ENCODE measurements at places on chromosomes 2 and 18. TPM values are rescaled to one million over a fixed set of nuclear protein-coding genes. Genes with fewer than 3 reads are reported as not detected.
A peak's percentile ranks its signal among the peaks of the same experiment; 100 is the strongest.

OSBPL6 gene
- total RNA-seq: 3.1 TPM

DNA sequence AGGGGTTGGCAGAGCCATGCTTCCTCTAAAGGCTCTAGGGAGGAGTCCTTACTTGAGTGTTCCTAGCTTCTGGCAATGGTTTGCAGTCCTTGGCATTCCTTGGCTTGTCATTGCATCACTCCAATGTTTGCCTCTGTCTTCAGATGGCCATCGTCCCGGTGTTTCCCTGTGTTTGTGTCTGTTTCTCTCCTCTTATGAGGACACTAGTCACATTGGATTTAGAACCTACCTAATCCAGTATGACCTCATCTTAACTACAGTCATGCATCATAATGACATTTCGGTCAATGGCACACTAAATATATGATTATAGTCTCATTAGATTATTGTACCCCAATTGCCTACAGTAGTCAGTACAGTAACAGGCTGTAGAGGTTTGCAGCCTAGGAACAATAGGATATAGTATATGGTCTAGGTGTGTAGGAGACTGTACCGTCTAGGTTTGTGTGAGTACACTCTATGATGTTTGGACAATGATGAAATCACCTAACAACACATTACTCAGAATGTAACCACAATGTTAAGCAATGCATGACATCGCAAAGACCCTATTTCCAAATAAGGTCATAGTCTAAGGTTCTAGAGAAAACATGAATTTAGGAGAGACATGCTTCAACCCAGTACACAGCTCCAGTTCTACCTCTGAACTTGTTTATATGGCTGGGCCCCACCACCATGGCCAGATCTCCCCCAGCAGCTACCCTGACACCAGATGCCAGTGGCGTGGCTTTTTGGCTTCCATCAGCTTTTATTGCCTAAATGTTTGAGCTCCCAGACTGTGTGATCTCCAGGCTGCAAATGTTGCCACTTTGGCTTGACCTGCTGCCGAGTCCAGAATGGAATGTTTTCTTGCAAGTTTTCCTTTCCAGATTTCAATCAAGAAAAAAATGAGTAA is 22.1 kb downstream of the SRD5A2 start:
- peak; percentile 66 for DNase-seq

SPP2 gene
- total RNA-seq: not detected

GRCh38 chr2:27461118-27461517 is 18.9 kb downstream of the KRTCAP3 start:
- DNase-seq: no peak

GREB1 gene
- total RNA-seq: 0.07 TPM

DNA sequence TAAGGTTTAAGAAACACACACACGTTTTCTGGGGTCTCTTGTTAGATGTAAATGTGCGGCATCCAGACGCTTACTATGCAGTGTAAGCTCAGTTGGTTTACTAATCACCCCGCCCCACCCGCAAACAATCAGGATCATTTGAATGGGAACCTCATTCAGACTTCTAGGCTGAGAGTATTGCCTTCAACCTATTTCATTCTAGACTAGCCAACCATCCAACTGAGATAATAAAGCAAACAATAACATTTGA is 1.3 kb upstream of the FIGN start:
- no peak for DNase-seq

- DNase-seq: no peak
These were observed 663 bp downstream of the C2orf49 start for GRCh38 chr2:105338020-105338385.

CGREF1 gene
- total RNA-seq: 2.3 TPM

CCBE1 gene
- 3.3 TPM for total RNA-seq

- no peak for DNase-seq
These were observed 436 bp upstream of the SMYD1 start for GRCh38 chr2:88067189-88067588.

DNA sequence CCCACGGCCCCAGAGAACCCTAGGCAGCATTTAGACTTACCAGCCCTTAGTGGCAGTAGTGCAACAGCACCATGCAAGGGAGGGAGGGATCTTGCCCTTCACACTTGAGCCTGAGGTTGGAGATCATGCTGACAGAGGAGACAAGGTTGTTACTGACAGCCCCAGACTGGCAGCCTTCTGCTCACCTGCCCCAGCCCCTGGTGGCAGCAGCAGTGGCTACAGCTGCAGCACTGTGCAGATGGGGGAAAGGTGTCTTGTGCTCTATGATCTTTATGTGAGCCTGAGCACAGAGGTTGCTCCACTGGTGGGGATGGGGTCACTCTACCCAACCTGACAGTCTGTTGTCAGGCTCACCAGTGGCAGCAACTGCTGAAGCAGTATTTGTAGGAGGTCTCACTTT is 501.2 kb upstream of the LRRTM4 start:
- DNase-seq: no peak

- DNase-seq: no peak
These were observed 4.6 kb downstream of the MAP3K20 start for GRCh38 chr2:173079973-173080860.

DNA sequence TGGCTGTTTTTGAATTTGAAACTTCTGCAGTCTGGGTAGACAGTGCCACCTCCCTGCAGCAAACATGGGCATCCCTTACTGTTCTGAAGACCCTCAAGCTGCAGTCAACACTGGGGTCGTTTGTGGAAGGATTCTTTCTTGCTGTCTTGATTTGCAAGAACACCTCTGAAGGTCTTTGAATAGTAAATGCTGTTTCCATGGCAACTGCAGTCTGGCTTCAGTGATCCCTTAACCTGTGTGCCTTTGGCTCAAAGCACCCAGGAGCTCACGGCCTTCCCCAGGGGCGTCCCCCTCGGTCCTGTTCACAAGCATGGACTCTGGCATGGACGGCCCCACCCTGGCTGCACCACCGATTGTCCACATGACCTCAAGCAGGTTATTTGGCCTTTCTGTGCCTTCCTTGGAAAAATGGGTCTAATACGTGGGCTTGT is 38.3 kb downstream of the LRRFIP1 start:
- DNase-seq: no peak

DNA sequence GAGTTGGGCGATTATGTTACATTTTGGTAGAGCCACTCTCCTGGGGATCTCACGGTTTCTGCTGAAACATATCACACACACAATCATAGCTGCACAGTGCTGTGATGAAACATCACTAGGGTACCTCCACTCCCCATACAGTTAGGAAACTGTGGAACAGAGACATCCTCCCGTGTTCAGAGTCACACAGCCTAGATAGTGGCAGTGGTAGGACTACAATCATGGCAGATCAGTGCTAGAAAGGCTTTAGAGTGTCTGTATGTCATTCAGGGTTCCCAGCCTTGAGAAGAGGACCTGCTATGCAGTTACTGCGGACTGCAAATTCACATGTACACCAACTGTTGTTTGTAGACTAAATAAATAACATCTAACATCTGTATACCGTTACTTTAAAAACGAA is 210.3 kb upstream of the FOSL2 start:
- DNase-seq: no peak

DNA sequence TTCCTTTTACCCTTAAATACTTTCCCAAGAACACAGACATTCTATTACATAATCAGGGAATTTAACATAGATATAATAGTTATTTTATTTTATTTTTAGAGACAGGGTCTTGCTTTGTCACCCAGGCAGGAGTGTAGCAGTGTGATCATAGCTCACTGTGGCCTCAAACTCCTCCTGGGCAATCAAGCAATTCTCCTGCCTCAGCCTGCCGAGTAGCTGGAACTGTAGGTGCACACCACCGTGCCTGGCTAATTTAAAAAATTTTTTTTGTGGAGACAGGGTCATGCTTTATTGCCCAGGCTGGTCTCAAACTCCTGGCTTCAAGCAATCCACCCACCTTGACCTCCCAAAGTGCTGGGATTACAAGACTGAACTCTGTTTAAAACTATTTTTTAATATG is 45.6 kb downstream of the SLC4A1AP start:
- DNase-seq: no peak

DNA sequence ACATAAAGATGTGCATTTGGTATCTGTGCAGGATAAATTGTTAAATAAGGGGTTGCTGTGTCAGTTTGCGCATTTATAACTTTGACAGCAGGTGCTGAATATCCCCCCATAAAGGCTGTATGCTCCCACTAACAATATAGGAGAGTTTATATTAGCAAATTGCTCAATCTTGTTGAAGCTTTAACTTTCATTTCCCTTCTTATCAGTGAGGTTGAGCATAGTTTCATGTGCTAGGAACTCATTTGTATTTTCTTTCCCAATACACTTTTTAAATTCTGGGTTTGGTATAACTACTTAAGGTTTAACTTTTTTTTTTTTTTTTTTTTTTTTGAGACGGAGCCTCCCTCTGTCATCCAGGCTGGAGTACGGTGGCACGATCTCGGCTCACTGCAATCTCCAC is 89.0 kb downstream of the FAM117B start:
- no peak for DNase-seq

DNA sequence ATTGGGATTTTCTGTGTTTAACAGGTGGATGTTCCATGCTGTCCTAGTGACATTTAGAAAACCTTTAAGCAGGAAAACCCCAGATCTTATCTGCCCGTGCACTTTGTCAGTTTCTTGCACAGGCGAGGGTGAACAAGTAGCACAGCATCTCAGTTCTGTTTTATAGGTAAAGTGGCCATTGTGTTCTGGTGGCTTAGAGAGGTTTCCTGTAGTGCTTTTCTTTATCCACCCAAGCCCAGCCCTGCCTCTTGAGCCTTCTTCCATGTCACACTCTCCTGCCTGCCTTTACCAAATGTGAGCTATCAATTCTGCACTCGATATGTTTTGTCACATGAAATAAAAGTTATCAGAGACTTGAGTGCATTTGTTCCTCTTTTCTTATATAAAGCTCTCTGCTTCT is 135.3 kb upstream of the NOSTRIN start:
- no peak for DNase-seq

DNA sequence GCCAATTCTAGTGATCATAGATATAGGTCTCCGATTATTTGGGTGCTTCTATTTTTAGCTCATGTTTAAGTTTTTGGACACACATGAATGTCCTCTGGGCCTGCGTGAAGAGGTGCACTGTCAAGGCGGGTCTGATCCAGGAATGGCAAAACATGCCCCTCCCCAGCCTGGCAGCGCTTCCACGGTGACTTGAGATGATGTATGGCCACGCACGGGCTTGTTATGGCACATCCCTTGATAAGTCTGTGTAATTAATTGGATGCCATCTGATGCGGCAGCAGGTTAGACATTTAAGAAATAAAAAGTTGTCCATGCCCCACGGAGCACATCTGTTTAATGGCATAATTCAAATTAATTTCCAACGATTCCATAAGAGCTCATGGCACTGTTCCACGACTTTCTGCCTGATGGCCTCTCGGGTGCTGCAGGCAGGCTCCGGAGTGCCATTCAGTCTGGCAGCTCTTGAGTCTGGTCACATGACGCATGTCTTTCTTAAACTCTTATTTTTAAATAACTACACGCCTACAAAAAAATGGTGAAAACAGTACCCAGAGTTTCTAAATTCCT is 151.4 kb downstream of the ACKR3 start:
- DNase-seq: no peak

KCNIP3 gene
- total RNA-seq: 10.4 TPM

- DNase-seq: no peak
These were observed 15.1 kb downstream of the DDX1 start for GRCh38 chr2:15606481-15607441.

- no peak for DNase-seq
These were observed 320.0 kb downstream of the FSIP2 start for GRCh38 chr2:186058614-186059013.

DNA sequence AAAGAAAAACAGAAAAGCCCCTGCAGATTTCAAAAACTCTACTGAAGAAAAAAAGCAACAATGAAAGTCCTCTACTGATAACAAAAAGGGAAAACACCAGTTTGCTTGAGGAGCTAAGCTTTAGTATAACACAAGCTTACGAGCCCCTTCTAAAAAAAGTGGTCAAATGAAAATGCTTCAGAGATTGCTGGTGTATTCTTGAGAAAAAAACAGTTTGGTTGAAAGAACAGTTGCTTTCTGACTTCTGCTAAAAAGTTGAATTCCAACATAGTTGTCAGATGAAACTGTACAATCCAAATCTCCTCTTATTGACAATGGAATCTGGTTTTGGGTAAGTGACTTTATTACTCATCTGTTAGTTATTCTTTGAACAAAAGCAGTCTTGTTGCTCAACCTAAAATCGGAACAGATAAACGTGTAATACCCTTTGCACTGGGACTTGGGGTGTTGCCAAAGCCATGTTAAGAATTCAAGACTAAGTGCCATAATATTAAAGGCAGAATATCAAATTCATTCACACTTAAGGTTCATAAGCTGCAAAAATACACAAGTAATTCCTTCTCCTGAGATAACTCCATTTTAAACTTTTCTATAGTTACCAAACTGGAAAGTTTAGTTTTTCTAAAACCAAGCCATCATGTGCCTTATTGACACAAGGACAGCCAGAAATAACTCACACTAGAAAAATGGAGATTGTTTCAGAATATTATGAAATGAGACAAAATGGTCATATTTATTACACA is 45.3 kb upstream of the SPAG16 start:
- peak; percentile 72 for DNase-seq

DNA sequence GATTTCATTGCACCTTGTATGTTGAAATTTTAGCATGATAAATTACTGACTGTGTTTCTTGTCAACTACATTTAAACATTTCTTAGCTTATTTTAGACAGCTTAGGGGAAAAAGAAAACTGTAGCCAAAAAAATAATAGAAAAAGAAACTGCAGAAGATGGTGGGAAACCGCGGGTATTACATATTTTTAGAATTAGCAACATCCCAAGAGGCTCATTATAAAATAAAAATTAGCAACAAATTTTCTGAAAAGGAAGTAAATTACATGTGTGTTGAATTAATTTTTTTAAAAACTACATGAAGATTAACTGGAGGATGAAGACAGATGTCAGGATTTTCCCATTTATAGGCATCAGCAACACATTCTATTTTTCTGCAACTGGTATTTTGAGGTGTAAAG is 4.3 kb downstream of the PELI1 start:
- DNase-seq: no peak

- DNase-seq: no peak
These were observed 435 bp downstream of the ADCY3 start for GRCh38 chr2:24919506-24920097.

DTNB gene
- 4.8 TPM for total RNA-seq

DNA sequence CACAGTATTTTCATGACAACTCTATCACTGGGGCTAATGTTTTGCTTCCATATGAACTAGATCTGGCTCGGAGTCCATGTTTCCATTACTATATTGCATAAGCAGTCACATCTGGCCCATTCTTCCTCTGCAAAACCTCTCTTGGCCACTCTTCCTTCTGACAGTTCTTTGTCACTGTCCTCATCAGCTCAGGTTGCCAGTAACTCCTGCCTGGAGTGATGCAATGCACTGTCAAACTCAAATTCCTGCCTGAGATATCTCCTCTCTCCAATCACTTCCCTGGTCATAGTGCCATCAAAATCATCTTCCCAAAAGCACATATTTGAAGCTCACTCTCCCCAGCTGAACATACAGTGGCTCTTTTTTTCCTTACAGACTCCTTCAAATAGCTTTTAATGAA is 66.1 kb downstream of the COLEC12 start:
- no peak for DNase-seq

PFN4 gene
- total RNA-seq: not detected
